ENCODE measurements at places on chromosomes 2 and 18. TPM values are rescaled to one million over a fixed set of nuclear protein-coding genes. Genes with fewer than 3 reads are reported as not detected.

The VWC2L gene
- total RNA-seq = not detected

The SERPINB2 gene
- 2.0 TPM for total RNA-seq

The FIGN gene
- total RNA-seq = 27.8 TPM

The CTAGE1 gene
- not detected for total RNA-seq

The SCN7A gene
- total RNA-seq = 5.0 TPM

The HAAO gene
- 22.0 TPM for total RNA-seq

The MERTK gene
- total RNA-seq = 29.7 TPM

The FAM110C gene
- total RNA-seq = 3.4 TPM

The CBLN2 gene
- 0.49 TPM for total RNA-seq

The ANKRD30B gene
- total RNA-seq = not detected

The APLF gene
- total RNA-seq = 8.7 TPM

The FRZB gene
- total RNA-seq = 71.4 TPM

The SERPINB4 gene
- total RNA-seq = not detected

The NETO1 gene
- not detected for total RNA-seq

The BZW1 gene
- 193 TPM for total RNA-seq

The DLX1 gene
- not detected for total RNA-seq
